ENCODE measurements at places on chromosomes 13 and 19. TPM values are rescaled to one million over a fixed set of nuclear protein-coding genes. Genes with fewer than 3 reads are reported as not detected.

DNA sequence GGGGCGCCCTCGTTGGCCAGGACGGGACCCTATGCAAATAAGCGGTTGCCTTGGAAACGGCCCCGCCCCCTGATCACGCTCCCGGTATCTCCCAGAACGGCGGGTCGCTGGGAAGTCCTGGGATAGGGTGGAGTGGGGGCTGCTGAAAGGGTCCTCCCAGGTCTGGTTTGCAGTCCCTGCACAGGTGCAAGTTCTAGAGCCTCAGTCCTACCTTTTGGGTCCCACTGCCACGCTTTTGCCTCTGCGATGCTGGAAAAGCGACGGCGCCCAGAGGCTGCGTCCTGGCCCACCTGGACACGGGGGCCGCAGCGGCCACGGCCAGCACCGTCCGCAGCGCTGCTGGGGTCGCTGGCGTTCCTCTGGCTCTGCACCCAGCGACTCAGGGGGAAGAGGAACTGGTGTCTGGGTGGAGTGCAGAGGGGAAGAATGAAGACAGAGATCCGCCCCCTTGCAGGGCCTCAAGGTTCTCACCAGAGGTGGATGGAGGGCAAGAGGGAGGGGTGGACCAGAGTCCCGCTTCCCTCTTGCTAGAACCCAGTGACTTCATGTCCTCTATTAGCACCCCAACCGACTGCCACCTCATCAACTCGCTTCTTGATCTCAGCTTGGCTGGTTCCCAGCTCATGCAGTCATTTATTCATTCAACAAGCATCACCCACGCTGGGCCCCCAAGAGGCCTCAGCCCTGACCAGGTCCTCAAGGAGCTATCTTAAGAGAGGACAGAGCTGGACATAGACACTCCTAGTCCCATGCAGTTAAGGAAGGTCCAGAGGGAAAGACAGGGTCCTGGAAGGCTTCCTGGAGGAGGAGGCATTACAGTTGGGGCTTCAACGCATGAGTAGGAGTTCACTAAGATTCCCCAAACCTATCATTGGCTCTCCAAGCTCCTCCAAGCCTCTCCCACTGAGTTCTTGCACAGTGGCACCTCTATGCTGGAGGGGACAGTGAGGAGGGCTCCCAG is at the start of gene LRRC25:
Gene LRRC25 (minus strand): TSS at position 381 of the 961 bp plus-strand sequence. CDS start 659 bp downstream, outside the sequence.
- no peaks in the 10 kb centered on the region for H3K27me3 ChIP-seq
- H3K27ac ChIP-seq = no peak within 1 kb of the TSS
- peak; percentile 89 for DNase-seq
- 0 out of 2 replicates have a peak within 1 kb of the TSS, but pooled peaks have one; percentile 8 for H3K4me3 ChIP-seq
- H3K36me3 ChIP-seq = no peaks in the 10 kb centered on the region
- peaks cover 8% of the 10 kb centered on the region for H3K4me1 ChIP-seq

The RPL36 gene
- 1,240 TPM for total RNA-seq

The ZNF296 gene
- 13.4 TPM for total RNA-seq

- peaks cover 3% of the 10 kb centered on the region for H3K36me3 ChIP-seq
- H3K27ac ChIP-seq = no peak overlapping the region
- no peaks in the 10 kb centered on the region for H3K27me3 ChIP-seq
- no peak for DNase-seq
- H3K4me3 ChIP-seq = no peak overlapping the region
These were observed 227.5 kb downstream of the DCT start for GRCh38 chr13:94251831-94252608.

GRCh38 chr19:17337675-17338432 is 501 bp downstream of the GTPBP3 start:
- peaks cover 42% of the 10 kb centered on the region for H3K4me1 ChIP-seq
- H3K4me3 ChIP-seq = peak overlapping the region; percentile 99
- H3K27ac ChIP-seq = peak overlapping the region; percentile 70
- DNase-seq = peak; percentile 48

DNA sequence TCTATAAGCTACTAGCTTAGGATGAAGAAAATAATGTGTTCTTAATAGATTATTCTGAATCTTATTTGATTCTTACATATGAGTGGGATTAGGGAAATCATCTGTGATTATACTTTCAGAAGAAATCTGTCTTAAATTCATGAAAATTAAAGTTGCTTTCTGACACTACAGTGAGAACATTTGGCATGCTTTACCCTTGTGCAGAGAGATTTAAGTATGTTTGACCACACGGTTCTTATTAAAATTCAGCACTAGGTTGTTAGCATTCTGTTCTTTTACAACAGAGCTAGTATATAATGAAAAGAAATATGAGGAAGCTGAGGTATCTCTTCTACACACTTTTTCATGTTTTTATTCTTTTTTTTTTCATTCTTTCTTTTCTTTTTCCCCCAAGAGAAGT is 2723.9 kb downstream of the PCDH9 start:
- peaks cover 4% of the 10 kb centered on the region for H3K36me3 ChIP-seq
- no peaks in the 10 kb centered on the region for H3K4me1 ChIP-seq
- H3K27ac ChIP-seq = no peak overlapping the region
- H3K27me3 ChIP-seq = no peaks in the 10 kb centered on the region

DNA sequence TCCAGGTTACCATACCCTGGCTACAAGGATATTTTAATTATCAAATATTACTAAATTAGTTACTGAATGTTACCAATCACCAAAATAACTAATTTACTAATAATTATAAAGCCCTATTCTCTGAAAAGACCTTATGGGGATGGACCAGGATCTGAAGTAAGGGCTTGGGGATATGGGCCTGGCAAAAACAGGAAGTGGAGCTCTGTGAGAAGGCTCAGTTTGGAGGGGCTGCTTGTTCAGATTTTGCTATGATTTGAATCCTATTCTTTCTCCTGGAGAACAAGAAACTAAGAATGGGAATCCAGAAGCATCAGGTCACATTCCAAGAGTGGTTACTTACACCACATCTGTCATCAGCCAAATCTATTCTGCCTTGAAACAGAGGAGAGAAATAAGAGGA is 148.1 kb downstream of the DNAJC15 start:
- H3K4me3 ChIP-seq = no peak overlapping the region
- H3K27me3 ChIP-seq = no peaks in the 10 kb centered on the region
- no peak overlapping the region for H3K27ac ChIP-seq
- no peak for DNase-seq
- peaks cover 9% of the 10 kb centered on the region for H3K4me1 ChIP-seq
- H3K36me3 ChIP-seq = peaks cover 4% of the 10 kb centered on the region

The ITM2B gene
- 177 TPM for total RNA-seq

The LILRB5 gene
- 0.09 TPM for total RNA-seq

The SYCN gene
- total RNA-seq = 0.37 TPM

DNA sequence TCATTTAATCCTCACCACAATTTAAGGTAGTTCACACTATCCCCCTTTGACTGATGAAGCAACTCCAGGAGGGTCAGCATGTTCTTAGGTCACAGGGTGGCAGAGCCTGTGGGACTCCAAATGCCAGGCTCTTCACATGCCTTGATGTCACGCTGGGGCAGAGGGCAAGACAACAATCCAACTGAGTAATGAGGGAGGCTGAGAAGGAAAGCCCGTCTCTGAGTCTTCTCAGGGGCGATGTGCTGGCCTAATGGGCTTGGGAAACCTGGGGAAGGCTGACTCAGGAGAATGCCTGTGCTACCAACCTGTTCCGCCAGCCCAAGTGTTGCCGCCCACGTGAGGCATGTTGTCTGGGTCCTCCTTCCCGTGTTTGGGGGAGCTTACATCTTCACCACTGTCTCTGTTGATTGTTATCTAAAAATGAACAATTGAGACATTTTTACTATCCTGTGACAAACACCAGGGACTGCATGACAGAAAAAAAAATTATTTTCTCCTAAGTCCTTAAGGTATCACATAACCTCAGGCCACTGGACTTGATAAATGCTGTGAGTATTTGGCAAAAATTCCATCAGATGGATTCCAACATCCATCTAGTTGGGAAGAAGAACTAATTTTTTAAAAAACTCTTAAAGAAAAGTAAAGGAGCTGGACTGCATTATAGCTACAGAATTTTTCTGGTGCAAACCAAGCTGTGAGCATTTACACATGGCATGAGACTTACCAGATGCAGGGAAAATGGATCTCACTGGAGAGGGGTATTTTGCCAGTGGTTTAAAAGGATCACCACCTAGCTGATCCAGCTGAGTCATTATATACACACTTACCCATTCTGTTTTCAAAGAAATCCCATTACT is 157.5 kb downstream of the RGCC start:
- DNase-seq = no peak
- no peaks in the 10 kb centered on the region for H3K27me3 ChIP-seq
- H3K36me3 ChIP-seq = peaks cover 17% of the 10 kb centered on the region
- no peaks in the 10 kb centered on the region for H3K4me1 ChIP-seq
- H3K27ac ChIP-seq = no peak overlapping the region
